ENCODE measurements at places on chromosomes 1 and 21. TPM values are rescaled to one million over a fixed set of nuclear protein-coding genes. Genes with fewer than 3 reads are reported as not detected.

The S100A2 gene
- 0.78 TPM for total RNA-seq

The TARDBP gene
- 171 TPM for total RNA-seq

The FCRL6 gene
- total RNA-seq = 0.49 TPM

The CLDN17 gene
- not detected for total RNA-seq

The MASP2 gene
- not detected for total RNA-seq

Measured in T-helper 1 cell treated with Interleukin-12 subunit alpha and Interleukin-12 subunit beta and Interleukin-4 antibody, amounts not matched to agents 30 ng/mL and 1 ng/mL, for 36 hours (primary cell).